ENCODE measurements at places on chromosomes 16 and 17.

GRCh38 chr17:40103071-40103661, 2.8 kb upstream of the NR1D1 start:
- DNase-seq: no peak

- DNase-seq: no peak
These were observed 515 bp downstream of the CBFA2T3 start for GRCh38 chr16:88976366-88977017.

DNA sequence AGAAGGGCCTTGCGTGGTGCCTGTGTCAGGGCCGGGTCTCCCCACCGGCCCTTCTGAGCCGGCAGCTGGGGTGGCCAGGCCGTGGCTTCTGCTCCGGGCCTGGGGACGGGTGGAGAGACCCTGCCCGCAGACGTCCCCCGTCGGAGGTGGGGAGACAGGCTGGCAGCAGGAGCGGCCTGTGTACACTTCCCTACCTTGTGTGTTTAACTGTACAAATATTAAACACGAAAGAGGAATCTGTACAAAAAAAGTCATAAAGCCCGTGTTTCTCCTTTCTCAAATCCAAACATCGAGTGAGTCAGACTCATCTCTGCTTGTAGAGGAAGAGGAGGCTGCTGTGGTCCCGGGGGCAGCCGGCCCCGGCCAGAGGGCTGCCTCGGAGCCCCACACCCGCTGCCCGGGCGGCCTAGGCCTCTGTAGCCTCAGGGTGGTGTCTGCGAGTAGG, 2.0 kb downstream of the CACNA1H start:
- DNase-seq: no peak

GRCh38 chr17:68433211-68433610, 24.1 kb downstream of the WIPI1 start:
- DNase-seq: no peak

- DNase-seq: no peak
These were observed 18.2 kb upstream of the RASL10B start for GRCh38 chr17:35713069-35713728.
